ENCODE measurements at places on chromosomes 6 and 20. TPM values are rescaled to one million over a fixed set of nuclear protein-coding genes. Genes with fewer than 3 reads are reported as not detected.

The PPARD gene
- total RNA-seq = 4.1 TPM

The THBS2 gene
- not detected for total RNA-seq

The ELOVL4 gene
- 1.2 TPM for total RNA-seq

The CSNK2B gene
- 170 TPM for total RNA-seq

The CDH22 gene
- total RNA-seq = 0.09 TPM
